NCI-H1417 (cell line): ENCODE measurements at places on chromosomes 4 and X.

DNA sequence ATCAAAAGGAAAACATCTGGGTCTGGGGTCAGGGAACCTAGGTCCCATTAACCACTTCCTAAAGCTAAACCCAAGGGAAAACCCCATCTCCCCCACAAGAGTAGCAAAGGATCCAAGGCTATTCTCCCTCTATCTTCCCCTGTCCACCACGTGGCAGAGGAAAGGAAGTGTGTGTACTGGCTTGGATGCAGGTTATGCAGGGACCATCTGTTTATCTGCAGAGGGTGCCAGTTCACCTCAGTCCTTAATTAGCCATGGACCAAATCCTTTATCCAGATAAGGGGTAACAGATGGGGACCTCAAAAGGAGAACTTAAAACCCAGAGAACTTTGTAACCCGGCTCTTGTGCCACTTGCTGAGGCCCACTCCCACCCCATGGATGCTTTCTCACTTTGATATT, 135.3 kb downstream of the ZNF518B start:
- no peak for DNase-seq

DNA sequence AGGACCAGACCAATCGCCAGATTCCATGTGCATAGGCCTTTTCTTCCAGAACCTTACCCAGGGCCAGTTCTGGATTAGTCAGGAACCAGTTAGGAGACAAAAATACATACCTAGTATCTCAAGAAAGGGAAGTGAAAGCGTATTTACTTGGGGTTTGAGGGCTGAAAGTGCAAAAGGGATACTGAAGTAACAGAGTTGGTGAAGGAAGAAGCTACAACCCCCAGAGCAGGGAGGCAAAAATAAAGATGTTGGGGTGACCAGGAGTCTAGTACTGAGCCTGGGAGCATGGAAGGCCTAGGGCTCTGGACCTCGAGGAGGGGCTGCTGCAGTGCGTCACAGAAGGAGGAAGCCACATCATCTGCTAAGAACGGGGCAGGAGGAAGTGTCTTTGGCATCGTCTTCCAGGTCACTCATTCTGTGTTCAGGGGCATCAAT, 38.3 kb downstream of the TKTL1 start:
- DNase-seq = no peak

DNA sequence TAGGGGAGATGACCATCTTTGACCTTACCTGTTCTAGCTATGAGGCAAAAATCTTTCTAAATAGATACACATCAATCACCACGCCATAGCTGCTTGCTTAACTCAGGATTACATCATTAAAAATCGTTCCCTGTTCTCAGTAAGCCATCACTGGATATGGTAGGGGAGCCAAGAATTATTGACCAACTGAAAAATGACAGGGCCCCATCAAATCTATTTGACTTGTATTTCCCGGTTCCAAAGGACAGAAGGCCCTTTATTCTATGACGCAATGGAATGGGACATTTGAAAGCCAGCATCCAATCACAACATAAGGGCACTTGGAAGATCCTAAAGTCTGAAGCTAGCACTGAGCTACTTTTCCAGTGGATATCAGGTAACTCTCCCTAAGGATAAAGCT, 75.6 kb upstream of the NOCT start:
- no peak for DNase-seq

DNA sequence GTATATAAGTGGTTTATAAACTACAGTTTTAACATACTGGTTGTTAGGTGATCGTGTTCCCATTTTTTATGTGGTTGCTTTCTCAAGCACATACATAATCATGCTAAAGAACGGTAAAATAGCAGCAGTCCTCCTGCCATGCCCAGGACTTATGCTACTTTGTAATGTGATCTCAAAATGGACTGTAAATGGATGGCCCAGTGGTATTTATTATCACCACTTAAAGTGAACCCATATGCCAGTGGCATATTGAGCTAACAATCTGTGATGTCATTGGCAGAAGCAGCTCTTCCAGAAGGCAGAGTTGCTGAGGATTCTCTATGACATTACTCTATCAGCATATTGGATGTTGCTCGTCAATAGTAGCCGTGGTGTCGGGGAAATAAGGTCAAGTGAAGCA, 28.6 kb downstream of the ANK2 start:
- DNase-seq = peak; percentile 62

GRCh38 chr4:61375301-61375700, 175.2 kb downstream of the ADGRL3 start:
- no peak for DNase-seq
